ENCODE measurements at places on chromosomes 2 and 18.

DNA sequence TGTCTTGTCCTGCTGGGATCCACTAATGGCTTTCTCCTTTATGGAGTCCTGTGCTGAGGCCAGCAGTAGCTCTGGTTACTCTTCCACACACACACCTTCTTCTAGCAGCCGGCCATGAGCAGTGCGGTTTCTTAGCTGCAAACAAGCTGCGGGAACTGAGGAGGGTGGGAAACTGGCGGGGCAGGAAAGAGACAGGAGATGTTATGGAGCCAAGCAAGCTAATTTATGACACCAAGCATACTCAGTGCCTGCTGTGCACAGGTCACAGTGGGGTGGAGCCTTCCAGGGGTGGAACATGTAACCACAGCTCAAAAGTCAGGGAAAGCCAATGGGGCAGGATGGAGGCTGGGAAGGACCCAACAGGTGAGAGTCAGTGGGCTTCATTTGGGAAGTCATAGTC lies 180.8 kb downstream of the FAM210A start:
- DNase-seq, result no peak

DNA sequence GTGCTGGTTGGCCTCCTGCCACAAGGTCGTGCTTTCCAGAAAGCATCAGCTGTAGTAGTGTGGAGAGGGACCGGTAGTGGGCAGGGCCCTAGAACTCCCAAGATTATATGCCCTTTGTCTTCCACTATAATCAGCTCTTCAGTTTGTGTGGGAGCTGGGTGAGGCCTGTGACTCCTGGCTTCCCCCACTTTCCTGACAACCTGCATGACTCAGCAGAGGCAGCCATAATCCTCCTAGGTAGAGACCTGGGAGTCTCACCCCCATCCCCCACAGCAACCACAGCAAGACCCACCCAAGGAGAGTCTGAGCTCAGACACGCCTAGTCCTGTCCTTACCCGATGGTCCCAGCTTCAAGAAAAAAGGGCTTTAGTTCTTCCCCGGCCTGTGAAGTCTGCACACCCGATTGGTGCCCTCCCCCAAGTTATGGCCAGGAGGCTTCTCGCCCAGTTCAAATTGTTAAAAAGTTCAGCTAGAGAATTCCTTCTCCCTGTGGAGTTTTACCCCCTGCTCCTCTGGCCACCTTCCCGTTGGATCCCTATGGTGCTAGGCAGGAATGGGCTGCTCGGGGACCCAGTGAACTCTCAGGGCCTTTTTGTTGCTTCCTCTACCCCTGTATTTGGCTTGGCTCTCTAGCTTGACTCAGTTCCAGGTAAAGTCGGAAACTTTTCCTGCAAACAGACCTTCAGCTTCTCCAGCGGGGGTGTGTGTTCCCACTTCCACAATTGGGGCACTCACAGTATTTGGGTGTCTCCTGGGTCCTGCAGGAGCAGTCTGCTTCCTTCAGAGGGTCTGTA lies 57.8 kb upstream of the FAM237A start:
- no peak for DNase-seq

DNA sequence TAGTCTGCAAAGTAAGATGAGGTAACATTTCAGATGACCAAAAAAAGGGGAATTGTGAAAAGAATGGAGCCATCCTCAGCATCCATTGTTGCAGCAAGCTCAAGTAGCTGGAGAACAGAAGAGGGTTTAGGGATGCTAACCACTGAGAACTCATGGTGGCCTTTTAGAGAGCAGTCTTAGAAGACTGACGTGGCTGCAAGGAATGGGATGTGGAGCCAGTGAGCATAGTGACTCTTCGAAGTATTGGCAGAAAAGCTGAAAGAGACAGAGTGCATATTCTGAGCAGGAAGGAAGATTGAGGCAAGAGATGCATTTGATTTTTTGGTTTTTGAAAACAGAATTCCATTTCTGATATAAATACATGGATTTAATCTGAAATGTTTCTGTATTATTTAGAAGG lies 151.2 kb downstream of the UBE2E3 start:
- DNase-seq, result no peak

GRCh38 chr2:50723286-50723938 lies 308.5 kb downstream of the NRXN1 start:
- DNase-seq, result no peak

DNA sequence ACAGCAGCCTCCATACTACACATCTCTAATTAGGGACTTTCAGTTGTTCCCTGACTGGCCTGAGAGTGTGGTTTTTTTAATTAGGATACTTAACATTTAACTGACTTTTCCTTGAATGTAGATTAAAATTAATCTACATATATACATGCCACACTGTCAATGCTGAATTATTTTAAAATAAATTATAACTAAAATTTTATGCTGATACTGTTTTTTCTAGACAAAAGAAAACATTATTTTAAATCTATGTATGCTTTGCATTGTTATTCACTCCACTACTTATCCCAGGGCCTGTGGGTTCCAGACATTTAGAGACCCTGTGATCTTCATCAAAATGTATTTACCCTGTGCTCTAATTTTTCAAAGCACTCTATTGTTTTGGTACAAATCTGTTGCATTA lies 496.0 kb upstream of the MAP2 start:
- DNase-seq, result no peak

- DNase-seq, result no peak
These were observed 259.5 kb upstream of the RAB12 start for GRCh38 chr18:8349608-8350323.

DNA sequence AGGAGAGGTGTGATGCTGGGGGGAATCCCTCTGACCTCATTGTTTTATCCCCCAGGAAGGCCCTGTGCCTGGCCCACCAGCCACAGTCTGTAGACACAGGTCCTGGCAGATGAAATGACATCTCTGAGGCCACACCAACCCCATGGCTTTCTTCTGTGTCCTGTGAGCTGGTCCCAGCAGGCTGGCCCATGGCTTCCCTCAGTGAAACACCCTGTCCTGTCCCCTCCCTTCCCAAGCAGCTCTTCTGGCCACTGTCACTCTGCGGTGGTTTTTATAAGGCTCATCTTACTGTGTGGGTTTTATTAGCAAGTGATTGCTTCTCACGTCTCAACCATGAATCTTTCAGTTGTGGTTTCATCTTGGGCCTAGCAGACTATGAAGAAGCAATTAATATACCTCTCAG lies 102.8 kb upstream of the STPG4 start:
- no peak for DNase-seq

GRCh38 chr2:141455211-141455826 lies 675.5 kb downstream of the LRP1B start:
- no peak for DNase-seq

- no peak for DNase-seq
These were observed 234.9 kb upstream of the RASGRP3 start for GRCh38 chr2:33241581-33241980.

- no peak for DNase-seq
These were observed 13.2 kb upstream of the MARCHF4 start for GRCh38 chr2:216385478-216385877.
